ENCODE measurements at places on chromosomes 13 and 19.

DNA sequence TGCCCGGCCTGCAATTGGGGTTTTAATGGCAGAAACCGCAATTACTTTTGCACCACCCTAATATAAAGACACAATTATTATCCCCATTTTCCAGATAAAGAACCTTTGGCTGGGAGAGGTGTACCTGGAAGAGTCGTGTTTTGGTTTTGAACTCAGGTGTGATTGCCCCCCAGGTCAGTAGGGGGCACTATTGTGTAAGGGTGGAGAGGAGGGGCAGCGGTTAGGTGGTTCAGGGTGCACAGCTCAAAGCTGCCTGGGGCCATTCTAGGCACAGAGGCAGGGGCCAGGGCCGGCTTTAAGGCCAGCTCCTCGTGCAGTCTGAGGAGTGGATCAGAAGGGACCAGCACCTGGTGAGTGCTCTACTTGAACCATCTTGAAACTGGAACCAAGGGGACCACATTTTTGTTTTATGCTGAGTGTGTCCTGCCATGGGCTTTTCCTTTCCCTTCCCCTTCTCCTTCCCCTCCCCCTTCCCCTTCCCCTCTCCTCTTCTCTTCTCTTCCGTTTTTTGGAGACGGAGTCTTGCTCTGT is 5.8 kb upstream of the FCGRT start:
- DNase-seq, result no peak

DNA sequence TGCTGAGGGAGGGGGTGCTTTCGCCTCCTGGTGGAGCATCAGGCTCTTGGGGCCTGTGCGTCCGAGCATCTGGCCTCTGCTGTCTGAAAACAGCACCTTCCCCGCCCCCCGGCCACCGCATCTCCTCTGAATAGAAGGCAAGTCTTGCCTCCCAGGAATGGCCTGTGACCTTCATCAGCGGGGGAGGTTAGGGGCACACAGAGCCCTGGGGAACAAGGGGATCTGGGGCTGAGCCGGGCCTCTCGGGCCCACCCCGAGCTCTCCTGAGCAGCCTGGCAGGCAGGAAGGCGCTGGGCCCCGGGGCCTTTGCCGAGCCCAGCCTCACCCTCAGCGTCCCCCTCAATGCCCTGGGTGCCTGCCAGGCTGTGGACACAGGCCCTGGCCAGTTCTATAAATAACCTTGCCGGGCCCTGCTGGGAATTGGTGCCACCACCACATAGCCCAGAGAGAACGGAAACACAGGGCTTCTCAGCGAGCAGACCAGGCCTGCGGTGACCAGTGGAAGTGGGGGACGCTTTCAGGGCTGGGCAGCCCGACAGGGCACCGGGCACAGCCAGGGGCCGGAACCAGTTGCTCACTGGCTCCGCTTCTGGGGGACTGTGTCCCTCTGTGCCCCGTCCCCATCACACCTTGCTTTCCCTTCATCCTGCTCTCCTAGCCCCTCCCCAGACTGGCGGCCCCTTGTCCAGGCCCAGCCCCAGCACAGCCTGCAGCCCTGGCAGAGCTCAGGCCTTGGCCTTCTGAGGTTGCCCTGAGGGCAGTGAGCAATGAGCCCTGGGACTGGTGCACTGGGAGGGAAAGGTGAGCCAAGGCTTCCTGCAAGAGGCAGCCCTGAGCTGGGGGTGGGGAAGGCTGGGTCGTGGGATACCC is 9.5 kb downstream of the STK11 start:
- no peak for DNase-seq

GRCh38 chr13:75511051-75511625 is 26.5 kb downstream of the COMMD6 start:
- DNase-seq, result no peak

DNA sequence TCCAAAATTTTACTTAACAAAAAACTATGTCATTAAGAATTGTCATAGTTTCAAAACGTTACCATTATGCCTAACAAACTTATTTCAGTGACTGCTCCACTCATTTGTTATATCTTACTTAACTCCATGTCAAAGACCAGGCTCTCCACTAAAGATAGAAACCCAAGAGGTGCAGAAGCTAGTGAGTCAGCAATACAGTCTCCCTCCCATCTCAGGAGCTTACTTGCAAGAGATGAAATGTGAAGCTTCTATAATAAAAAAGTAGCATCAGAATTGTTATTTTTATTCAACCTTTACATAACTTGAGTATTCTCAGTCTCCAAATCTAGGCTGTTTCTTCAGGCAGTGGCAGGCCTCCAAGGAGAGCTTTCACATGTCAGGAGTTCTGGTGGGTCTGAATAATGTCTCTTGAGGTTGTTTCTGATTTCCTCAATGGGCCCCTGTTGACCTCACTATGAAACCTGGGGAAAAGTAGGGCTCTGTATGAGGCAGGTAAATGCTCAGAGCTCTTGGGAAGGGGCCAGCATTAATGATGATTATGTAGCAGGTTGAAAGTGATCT is 242.0 kb downstream of the NDFIP2 start:
- DNase-seq, result no peak

DNA sequence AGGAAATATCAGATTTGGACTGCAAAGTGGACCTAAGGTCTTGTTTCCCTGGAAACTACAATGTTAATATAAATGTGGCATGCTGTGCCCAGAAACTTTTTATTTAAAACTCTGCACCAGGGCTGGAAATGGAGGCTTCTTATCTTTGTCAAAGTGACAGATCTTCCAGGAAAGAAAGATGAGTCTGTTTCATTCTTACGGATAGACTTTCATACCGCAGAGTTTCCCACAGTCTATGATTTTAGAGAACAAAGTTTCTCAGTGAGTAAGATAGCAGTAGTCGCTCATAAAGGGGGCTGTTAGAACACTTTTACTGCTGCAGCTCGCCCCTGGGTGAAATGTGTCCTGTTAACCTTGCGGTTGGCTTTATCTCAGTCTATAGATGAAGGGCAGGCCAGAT is 6.7 kb downstream of the CLEC11A start:
- no peak for DNase-seq

- no peak for DNase-seq
These were observed 306.8 kb downstream of the RFC3 start for GRCh38 chr13:34124666-34125306.

DNA sequence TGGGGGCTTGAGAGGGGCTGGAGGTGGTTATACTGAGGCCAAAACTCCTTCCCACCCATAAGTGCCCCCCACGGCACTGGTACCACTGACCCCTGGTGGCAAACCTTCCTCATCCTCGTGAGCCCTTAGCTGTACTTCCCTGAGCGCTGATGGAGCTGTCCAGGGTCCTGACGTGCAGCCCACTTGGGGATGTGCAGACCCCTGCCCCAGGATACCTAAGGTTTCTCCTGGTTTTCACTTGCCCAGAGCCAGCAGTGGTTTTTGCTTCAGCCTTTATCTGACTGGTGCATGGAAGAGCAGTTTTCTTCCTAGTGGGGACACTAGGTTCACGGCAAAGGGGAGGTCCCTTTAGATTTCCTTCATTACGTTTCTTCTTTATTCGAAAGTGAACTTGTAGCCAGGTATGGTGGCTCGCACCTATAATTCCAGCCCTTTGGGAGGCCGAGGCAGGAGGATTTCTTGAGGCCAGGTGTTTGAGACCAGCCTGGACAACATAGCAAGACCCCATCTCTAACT is 28.7 kb upstream of the KCTD15 start:
- no peak for DNase-seq

- DNase-seq, result no peak
These were observed 2.6 kb downstream of the GPR42 start for GRCh38 chr19:35373492-35373891.

GRCh38 chr13:57878291-57878690 is 246.7 kb downstream of the PCDH17 start:
- no peak for DNase-seq

- no peak for DNase-seq
These were observed 32.5 kb downstream of the MCF2L start for GRCh38 chr13:113001241-113002140.
